ENCODE measurements at places on chromosomes 3 and 15.

DNA sequence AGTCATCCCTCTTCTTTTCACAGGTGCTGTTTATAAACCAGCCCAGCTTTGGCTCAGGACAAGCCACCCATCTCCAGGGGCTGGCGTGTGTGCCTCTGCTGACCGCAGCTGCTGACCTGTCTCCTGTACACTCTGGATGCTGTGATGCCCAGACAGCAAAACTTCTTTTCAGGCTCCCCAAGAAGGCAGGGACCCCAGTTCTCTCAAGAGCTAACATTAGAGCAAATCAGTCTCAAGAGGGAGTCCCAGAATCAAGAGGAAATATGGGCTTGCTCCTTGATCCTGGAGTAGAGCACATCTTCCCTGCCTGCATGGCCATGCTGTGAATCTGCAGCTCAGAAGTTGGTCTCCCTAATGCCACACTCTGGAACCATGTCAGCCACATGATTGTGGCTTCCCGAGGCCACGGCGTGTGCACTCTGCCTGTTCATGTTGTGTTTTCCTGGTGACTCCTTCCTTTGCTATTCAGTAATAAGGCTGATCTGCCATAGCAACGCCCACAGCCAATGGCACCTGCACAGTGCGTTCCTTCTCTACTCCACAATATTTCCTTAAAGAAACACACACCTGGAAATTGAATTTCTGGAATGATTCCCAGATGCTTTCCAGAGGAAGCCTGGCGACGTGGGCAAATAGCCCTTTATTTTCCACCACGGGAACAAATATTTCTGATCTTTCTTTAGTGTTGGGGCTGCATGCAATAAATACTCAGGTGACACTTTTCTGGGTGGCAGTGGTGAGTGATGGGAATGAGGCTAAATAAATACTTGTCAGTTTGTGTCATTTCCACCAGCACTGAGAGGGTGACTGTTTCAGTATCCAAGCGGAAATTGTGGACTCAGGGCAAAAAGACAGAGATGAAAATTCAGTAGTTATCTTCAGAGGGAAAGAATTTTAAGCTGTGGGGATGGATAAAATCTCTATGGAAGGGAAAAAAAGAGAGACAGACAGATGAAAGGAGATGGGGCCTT is 21.9 kb upstream of the THSD4 start:
- no peak for DNase-seq

DNA sequence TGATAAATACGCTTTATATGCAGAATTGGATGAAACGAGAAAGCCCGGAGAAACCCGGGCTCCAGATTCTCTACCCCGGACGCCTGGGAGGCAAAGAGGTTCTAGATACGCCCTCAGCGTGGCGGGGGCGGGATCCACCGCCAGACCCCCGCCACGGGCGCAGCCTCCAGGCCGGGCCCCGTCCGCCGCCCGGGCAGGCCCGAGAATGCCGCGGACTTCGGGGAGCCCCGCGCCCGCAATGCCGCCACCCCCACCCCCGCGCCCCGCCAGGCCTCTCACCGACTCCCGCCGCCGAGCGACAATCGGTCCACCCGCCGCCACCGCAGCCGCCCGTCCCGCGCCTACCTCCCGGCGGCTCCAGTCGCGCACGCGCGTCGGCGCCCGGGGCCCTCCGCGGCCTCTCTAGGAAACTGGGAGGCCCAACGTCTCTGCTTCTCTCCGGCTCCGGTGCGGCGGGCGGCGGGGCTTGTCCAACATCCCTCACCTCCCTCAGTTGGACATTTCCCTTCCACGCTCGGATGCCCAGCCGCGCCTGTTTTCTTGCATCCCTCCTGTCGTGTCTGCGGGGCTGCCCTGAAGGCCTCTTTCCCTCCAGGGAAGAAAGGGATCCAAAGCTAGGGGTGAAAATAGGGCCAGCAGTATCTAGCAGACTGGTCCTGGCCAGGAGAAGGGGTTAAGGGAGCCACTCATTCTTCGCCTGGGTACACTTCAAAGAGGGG is at the start of gene ZNF445:
ZNF445 (minus strand) TSS at position 359 of the 719 bp plus-strand sequence. CDS start 22,121 bp downstream, outside the sequence.
- DNase-seq: peak; percentile 88

DNA sequence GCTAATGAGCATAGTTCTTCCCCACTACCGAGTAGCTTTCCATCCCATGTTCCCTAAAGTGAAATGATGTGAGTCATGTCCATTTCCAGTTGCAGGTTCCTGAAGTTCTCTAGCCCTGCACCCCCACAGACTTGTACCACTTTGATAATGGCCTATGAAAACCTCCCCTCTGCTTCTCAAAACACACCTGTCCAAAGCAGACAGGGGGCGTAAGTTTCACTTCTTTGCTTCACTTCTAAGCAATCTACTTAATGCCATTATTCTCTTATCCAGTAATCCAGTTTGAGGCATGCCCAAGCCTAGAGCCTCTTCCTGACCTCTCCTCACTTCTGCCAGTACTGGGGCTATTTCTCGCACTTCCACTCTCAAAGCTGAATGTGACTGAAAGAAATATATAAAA is 305.1 kb downstream of the IGSF11 start:
- no peak for DNase-seq

- peak; percentile 92 for DNase-seq
Observed at GRCh38 chr3:49673121-49673714, 933 bp upstream of the APEH start.

Data from hematopoietic multipotent progenitor cell treated with erythropoietin and hydrocortisone succinate and interleukin-3 and kit ligand, for 4 days (in vitro differentiated cells).